NCI-H2029 (cell line): ENCODE measurements at places on chromosomes 13 and 19.

GRCh38 chr13:51249255-51249654, 27.1 kb downstream of the FAM124A start:
- no peak for DNase-seq

GRCh38 chr13:85725433-85725832, 73.8 kb downstream of the SLITRK6 start:
- DNase-seq = no peak

DNA sequence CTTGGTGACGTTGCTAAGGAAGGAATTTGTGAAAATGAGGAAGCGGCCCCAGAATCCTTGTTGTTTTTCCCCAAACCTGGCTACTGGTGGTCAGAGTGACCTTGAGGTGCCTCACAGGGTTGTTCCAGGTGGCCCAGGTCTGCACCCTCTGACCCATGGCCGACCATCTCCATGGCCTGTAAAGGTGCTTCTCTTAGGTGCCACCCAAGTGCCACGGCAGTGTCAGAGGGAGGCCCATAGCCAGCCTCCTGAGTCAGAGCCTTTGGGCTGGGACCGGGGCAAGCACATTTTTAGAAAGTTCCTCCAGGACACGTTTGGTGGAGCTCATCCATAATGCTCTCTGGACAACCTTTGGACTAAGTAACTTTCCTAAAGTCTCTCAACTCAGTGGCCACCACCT, 83.9 kb upstream of the IRS2 start:
- DNase-seq = no peak

DNA sequence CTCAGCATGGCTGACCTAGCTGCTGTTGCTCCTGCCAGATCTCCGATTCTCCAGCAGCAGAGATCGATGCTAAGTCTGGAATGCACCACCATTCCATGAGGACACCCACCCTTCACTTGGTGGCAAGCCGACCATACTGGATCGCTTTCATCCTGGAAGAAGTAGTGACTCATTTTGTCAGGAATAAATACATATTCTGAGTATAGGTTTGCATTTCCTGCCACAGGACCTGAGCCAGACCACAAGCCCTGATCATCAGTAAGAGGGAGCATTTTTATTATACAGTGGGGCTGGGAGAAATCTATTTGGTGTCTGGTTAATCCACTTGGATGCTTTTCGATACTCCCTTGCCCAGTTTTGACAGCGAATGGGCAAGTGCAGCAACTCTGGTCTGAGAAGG, 10.9 kb upstream of the KCTD15 start:
- no peak for DNase-seq

DNA sequence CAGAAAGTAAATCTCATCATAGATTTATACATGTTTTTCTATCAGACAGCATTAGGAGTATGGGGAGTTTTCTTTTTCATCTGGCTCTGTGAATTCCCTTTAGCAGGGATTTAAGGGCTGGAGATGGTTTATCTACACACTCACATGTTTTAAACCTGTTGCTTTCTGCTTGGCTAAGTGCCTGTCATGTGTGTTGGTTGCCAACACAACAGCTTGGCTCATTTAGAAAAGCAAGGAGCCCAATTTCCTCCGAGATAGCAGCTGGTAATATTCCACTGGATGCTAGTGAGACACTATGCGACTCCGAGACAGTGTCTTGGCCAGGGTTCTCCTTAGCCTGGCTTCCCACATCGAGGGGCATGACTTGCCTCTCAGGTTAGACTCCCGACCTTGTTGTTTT, 83.3 kb downstream of the KLF5 start:
- peak; percentile 34 for DNase-seq

- DNase-seq = no peak
These were observed 28.4 kb downstream of the ARID3A start for GRCh38 chr19:954272-954671.

DNA sequence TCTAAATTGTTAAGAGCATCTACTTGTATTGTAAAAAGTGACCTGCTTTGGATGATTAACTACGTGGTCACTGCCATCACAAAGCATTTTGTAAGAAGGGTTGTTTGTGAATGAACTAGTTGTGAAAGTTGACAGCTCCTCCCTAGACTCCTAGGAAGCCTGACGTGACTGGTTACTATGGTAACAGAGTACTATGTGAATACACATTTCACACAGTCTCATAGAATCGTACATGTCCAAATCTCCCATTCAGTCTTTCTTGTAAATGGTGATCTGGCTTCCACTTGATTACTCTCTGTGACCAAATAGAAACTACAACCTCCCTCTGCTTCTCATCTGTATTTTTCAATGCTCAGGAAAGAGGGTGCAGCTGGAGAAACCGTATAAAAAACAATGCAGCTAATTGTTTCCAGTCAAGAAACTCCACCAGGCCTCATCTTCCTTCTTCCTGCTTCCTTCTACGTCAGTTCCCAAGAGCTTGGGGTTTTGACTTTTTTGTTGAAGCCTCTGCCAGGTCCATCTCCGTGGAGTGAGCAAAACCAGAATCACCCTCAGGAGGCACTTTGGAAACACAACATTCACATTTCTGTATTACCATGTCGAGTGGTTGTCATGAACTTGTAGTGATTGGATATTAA, 83.4 kb downstream of the GPC6 start:
- DNase-seq = peak; percentile 65

DNA sequence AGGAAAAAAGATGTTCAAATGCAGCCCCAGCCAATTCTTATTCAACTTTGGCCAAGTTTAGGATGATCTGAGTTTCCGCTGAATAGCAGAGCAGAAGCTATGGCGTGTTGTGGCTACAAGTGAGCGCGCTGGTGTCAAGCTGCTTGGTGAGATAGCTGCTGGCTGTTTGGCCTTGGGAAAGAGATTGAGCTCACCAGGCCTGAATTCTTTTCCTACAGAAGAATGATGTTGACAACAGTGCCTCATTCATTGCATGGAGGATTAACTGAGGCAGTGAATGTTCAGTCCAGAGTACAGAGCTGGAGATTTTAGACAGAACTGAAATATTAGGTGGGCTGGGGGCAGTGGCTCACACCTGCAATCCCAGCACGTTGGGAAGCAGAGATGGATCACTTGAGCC, 31.5 kb upstream of the MAP3K10 start:
- DNase-seq = no peak

DNA sequence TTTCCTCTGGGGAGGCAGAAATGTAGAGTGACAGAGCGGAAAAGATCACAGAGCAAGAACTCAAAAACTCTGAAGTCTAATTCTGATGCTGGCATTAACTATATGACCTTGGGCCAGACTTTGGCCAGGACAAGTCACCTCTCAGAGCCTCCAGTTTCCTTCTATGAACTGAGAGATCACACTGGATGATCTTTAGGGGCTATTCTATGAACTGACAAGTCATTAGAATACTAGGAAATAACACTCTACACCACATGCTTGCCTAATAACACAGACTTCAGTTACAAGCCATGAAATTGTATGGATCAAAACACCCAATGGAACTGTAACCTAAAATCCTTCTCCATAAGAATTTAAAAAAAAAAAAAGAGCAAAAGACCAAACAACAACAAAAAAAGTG, 16.9 kb downstream of the SLC25A30 start:
- no peak for DNase-seq

- DNase-seq = no peak
These were observed 18.9 kb upstream of the ONECUT3 start for GRCh38 chr19:1734321-1734966.

GRCh38 chr19:8831373-8831772, 731 bp downstream of the ZNF558 start:
- no peak for DNase-seq

DNA sequence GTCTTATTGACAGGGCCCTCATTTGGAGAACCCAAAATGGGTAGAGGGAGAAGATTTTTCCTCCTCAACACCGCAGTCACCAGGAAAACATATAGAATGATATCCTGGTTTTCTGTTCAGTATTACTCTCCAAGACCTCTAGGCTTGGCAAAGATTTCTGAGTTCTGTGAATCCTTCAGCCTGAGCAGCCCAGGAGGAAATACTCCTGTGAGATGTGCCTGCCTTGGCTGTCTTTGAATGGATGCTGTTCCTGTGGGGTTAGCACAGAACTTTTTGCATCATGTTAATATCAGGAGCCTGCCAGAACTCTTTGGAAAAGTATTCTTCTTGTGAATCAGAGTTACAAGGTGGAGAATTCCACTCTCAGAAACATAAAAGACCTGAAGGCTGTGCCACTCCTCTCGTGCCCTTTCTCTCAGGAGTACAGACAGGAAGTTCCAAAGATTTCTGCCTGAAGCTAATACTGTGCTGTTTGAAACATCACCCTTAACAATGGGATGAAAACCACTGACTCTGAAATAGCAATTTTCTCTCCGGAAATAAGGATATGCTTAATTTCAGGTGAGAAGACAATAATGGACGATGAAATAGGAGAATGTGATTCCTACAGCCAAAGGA, 520.1 kb upstream of the NBEA start:
- DNase-seq = no peak

DNA sequence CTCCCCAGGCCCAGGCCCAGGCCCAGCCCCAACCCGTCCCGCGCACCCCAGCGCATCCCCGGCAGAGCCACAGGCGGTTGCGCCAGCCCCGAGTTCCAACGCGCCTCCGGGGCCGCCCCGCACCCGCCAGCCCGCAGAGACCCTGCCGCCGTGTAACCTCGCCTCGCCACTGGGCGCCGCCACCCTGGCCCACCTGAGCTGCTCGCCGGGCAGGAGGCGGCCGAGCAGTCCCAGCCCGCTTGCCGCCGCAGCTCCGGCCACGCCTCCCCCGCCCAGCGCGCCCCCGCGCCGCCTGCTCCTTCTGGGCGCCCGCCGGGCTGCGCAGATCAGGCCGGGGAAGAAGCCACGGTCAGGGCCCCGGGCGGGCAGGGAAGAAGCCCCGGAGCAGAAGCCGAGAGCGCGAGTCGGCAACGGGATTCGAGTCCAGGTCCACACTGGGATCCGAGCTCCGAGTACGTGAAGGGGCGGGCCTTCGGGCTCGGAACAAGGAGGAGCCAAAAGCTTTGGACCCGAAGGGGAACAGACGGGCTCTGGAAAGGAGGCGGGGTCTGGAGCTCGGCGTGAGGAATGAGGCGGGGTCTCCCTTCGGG, at the start of gene MBOAT7:
Gene MBOAT7 (minus strand): TSS at position 436 of the 590 bp plus-strand sequence. CDS start 1,072 bp downstream, outside the sequence.
- DNase-seq = no peak

DNA sequence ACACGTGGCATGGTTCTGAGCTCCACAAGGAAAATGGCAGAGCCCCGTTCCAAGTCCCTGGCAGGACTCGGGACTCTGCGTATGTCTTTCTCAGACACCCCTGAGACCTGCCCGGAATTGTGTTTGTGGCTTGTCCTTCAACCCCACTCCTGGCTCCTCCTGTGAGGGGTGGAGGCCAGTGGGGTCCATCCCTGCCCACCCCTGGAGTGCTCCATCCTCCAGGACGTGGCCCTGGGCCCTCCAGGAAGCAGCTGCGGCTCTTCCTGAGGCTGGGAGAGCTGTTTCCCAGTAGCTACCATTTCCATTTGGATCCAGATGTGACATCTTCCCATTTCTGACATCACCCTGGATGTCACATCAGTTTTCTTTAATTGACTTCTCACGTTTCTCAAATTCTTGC, 118.7 kb upstream of the C1QTNF9B start:
- no peak for DNase-seq

GRCh38 chr13:42747399-42747873, 33.9 kb upstream of the FAM216B start:
- DNase-seq = no peak

- no peak for DNase-seq
These were observed 2.6 kb upstream of the TUBA3C start for GRCh38 chr13:19184176-19184575.

- no peak for DNase-seq
These were observed 504.6 kb upstream of the KLHL1 start for GRCh38 chr13:70612881-70613280.

GRCh38 chr13:21684576-21684975, 13.7 kb downstream of the FGF9 start:
- DNase-seq = no peak

DNA sequence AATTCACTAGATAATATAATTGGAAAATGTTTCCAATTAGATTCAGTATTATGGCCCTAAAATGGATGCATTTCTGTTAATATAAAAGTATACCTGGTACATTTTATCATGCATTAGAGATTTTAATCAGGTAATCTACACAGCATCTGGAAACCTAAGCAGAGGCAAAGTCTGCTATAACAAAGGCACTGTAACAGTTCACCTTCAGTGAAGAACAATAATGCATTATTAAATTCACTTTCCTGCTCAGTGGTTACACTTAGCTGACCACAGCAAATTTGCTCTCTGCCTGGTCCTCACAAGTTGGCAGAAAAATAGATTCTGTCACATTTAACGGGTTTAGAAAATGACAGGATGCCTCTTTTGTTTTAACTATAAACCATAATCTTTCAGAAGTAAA, 326.9 kb downstream of the DACH1 start:
- DNase-seq = no peak

GRCh38 chr13:36769126-36769525, 49.9 kb upstream of the RFXAP start:
- no peak for DNase-seq

DNA sequence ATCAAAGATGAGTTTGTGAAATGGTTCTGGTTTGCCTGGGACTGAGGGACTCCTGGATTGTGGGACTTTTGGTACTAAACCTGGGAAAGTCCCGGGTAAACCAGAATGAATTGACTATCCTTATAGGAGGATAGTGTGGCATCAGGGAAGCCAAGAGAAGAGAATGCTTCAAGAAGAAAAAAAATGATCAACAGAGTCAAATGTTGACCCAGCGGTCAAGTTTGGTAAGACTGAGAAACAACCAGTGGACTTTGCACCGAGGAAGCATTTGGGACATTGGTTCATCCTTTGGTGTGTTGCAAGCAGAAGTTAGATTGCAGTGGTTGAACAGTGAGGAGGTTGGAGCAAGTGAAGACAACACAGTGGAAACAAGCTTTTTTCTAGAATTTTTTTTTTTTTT, 33.5 kb downstream of the CLEC17A start:
- no peak for DNase-seq

- peak; percentile 82 for DNase-seq
These were observed 6.3 kb downstream of the PGLYRP1 start for GRCh38 chr19:46016426-46017094.

DNA sequence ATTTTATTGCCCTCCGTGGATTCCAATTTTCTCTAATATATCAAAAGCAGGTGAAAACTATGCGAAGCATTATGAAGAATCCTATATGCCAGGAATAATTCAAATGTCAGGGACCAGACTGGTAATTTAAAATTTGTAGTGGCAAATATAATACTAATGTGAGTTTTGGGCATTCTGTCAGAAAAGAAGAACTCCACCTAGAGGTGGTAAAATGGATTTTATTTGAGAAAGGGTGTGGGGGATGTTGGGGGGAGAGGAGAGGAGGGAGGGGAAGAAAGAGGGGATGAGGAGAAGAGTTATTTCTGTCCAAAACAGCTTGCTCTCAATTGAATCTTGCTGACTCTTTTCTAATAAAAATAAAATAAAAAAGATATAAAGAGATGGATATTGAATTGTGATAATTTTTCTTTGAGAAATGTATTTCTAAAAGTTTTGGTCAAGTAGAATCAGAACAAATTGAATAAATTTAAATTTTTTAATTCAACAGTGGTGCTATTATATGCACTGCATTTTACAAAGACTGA, 929.3 kb upstream of the SLITRK5 start:
- DNase-seq = no peak

DNA sequence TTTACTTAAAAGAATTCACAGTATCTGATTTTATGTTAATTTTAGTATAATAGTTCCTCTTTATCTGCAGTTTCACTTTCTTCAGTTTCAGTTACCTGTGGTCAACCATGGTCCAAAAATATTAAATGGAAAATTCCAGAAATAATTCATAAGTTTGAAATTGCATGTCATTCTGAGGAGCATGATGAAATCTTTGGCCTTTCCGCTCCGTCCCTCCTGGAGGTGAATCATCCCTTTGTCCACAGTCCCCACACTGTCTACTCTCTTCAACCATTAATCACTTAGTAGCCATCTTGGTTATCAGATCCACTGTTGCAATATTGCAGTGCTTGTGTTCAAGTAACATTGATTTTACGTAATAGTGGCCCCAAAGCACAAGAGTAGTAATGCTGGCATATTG, 26.9 kb downstream of the SLITRK6 start:
- DNase-seq = no peak
